ENCODE measurements at places on chromosomes 11 and 22.

- DNase-seq = no peak
These were observed 197.9 kb downstream of the NXPE2 start for GRCh38 chr11:114876234-114876633.

- DNase-seq = no peak
These were observed 199.2 kb upstream of the C11orf87 start for GRCh38 chr11:109222761-109223160.

DNA sequence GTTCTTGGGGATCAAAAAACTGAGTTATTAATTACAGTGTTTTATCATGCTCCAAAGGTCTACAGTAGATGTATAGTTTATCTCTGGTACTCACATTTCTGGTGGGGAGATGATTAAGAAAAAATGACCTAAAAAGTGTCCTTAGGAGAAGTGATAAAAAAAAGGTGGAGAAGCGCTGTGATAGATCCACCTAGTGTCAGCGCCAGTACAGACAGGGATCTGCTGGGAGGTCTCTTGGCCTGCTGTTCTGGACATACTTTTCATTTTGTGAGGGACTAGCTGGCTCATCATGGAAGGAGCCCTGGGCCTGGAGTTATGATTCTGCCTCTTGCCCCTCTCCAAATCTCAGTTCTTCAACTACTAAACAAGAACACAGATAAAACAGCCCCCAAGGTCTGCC is 2.9 kb downstream of the ELF5 start:
- DNase-seq = no peak

DNA sequence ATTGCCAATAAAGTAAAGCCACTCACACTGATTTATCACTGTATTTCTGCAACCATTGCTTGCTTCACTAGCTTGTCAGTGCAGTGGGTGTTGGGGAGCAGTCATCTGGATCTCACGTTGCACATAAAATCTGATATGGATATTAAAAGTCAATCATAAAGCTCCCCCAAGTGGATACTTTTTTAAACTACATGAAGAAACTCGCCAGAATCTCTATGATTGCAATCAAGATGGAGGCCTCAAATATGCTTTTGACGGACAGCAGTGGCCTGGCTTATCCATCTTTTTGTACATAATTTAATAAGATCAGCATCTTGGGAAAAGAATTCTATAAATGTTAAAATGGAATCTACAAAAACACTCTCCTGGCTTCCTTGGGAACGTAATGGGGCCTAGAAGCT is 137.7 kb downstream of the WT1 start:
- DNase-seq = peak; percentile 38

DNA sequence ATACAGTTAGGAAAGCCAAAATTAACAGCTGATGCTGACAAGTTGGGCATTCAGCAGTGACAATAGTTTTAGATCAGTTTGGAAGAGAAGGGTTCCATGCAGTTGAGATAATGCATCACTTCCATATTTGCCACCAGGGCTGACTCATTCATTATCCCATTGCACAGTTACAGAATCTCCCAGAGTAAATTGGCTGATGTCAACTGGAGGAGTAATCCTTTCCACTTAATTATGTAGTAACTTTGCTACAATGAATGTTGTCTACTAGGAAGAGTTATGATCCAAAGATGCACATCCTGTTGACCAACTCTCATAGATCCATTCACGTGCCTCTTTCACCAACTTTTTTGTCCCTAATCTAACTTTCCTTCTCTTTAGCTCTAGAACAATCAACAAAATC is 123.3 kb upstream of the LUZP2 start:
- no peak for DNase-seq
